Kidney epithelial cell (primary cell): ENCODE measurements at places on chromosomes 5 and 9. TPM values are rescaled to one million over a fixed set of nuclear protein-coding genes. Genes with fewer than 3 reads are reported as not detected.

DNA sequence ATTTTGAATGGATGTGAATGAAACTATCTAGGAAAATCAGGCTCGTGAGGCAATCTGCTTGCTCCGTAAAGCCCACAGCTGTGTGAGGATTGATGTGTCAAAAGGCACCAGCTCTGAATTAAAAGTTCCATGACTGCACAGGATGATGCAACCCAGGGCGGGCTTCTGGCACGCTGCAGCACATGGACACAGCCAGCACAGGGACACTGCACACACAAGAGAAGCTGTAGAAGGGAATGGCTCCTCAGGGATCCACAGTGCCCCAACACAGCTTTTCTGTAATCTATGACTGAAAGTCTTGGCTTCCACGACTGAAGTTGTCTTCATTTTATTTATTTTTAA, 151.0 kb downstream of the GCNT1 start:
- DNase-seq = no peak

Gene GFI1B
- total RNA-seq = not detected in 2 replicates

Gene PLPP7
- total RNA-seq = 2.6 and 4.6 TPM in 2 replicates

Gene NRG2
- 0.07 TPM in 1 of 2 replicates, not detected in the other for total RNA-seq

DNA sequence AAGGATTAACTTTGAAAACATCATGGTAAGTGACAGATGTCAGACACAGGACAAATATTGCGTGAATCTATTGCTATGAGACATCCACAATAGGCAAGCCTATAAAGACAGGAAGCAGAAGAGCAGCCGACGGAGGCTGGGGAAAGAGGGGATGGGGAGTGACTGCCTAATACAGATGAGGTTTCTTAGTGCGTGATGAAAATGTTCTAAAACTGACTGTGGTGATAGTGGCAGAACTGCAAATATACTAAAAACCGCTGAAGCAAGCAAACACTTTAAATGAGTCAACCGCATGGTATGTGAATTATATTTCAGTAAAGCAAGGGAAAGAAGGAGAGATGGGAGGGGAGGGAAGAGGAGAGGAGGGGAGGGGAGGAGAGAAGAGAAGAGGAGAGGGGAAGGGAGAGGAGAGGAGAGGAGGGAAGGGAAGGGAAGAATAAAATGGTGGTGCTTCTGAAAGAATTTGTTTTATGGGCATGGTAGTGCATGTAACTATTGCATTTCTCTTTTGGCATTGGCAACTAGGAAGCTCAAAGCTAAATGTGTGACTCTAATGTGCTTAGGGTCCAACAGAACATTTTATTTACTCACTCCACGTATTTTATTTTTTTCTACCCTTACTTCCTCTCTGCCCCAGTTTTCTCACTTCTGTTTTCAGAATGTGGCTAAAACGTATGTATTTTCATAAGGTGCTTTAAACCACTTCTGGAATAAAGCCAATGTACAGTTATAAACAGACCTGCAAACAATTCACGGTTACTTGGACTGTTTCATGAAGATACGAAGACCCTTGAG, 21.3 kb downstream of the AKNA start:
- peak; percentile 93 for DNase-seq

- no peak for DNase-seq
Measured at GRCh38 chr5:1038417-1039209, 30.0 kb downstream of the NKD2 start.

DNA sequence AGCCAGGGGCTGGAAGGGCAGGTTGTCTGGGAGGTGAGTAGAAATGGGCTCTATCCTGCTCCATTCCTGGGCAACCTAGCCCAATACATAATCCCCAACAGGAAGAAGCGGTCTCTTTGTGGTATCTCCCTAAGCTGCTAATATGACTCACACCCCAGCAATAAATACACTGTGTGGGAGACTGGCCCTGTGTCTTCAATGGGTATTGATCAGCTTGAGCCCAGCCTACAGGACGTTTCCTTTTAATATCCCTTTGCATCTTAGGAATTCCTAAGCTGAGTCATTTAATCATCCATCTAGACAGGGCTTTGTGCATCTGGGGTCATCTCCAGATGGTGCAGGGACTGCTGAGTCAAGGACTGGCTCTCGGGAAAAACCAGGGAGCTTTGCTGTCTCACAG, 207.0 kb upstream of the PANK3 start:
- DNase-seq = peak; percentile 16
